Stimulated activated CD4-positive, alpha-beta T cell treated with anti-CD3 and anti-CD28 coated beads, TNF-alpha, amount 100 ng/mL, for 24 hours (primary cell): ENCODE measurements at places on chromosomes 7 and 10.

- no peak for DNase-seq
These were observed 595.3 kb upstream of the MGMT start for GRCh38 chr10:128871671-128872231.

GRCh38 chr10:13890233-13891127, 303.7 kb downstream of the PRPF18 start:
- DNase-seq: no peak

DNA sequence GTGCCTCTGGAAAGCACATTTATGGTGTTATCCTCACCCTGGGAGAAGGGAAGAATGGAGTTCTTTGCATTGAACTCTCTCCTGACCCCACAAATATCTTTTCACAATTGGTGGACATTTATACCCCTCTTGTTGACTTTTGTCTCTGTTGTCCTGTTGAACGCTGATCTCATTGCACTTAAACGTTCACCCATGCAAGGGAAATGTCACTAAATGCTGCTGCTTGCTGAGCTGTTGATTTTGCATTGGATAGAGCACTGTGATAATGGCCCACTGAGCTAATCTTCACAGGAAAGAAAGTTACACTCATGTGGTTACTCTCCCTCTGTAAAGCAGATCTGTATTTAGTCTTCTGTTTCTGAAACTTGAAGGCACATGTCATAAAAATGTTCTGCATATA, 133.4 kb downstream of the FZD1 start:
- DNase-seq: no peak

GRCh38 chr10:75538144-75538543, 106.7 kb downstream of the LRMDA start:
- no peak for DNase-seq

DNA sequence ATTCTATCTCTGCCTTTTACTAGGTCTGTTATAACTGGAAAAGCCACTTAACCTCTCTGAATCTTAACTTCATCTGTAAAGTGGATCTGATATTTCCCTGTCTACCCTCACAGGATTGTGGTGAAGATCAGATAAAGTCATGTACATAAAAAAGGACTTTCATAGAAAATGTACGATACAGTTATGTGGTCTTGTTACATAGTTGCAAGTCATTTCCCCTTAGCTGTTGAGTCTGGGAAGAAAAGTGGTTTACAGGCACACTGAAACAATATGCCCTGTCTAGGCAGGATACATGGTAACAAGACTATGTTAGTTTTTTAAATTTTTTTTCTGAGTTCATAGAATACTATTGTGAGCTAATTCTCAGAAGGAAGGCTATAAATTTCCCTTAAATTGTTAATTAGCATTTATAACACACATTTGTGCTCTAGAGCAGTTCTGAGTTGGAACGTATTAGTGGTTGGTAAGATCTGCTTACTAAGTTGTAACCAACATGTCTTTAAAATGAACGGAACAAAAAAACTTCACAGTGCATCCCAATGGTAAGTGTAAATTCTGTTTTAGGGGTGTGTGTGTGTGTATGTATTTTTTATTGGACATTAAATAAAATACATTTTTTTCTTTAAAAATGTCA, 7.1 kb upstream of the GSTO1 start:
- DNase-seq: no peak

DNA sequence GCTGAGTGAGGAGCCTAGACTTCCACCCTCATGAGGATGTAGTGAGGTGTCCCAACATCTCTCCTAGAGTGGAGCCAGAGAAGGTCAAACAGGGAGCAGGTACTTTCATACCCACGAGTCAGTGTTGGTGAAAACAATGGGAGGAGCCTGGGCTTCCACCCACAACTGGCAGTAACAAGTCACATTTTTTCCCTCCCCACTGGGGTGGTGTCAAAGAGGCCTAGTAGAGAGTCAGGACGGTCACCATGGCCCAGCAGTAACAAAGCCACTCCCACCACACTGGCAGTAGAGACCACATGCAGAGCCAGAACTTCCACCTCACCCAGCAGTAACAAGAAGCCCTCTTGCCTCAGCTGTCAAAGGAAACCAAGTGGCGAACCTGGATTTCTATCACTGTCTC, 280.2 kb upstream of the IMMP2L start:
- no peak for DNase-seq
